ENCODE measurements at places on chromosomes 5 and 9.

- no peak for DNase-seq
Measured at GRCh38 chr5:56088431-56088949, 93.7 kb upstream of the IL6ST start.

- no peak for DNase-seq
Measured at GRCh38 chr5:65775476-65775875, 53.5 kb downstream of the NLN start.

DNA sequence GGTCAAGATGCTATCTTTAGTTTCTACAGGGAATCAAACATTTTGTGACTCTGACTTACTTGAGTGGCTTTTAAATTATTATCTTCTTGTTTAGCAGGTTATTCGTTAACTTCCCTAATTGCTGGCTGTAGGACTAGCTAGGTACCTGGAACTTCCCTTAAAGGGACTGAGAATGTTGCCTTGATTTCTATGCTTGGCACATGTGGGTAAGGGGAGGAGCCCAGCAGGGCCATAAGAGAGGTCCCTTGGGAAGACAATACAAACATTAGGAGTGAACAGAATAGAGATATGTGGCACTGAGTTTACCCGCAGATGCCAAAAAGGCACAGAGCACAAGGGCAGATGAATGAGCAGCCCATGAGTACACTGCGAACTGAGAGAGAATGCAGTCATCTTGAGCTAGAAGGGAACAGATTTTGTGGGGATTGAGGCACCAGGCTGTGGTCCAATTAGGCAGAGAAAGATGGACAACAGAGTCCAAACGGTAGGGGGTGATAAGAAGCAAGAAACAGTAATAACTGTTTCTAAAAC, 9.8 kb downstream of the CKMT2 start:
- no peak for DNase-seq

DNA sequence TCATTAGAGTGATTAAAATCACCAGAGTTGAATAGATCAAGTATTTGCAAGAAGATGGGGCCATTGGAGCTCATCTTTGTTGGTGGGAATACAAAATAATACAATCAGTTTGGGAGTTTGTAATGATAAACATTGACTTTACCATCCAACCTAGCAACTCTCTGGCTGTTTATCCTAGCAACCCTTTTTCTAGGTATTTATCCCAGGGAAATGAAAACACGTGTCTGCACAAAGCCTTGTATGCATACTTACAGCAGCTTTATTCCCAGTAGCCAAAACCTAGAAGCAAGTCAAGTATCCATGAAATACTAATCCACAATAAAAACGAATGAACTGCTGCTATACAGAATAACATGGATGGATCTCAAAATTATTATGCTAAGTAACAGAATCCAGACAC, 152.7 kb upstream of the DAB2 start:
- no peak for DNase-seq

DNA sequence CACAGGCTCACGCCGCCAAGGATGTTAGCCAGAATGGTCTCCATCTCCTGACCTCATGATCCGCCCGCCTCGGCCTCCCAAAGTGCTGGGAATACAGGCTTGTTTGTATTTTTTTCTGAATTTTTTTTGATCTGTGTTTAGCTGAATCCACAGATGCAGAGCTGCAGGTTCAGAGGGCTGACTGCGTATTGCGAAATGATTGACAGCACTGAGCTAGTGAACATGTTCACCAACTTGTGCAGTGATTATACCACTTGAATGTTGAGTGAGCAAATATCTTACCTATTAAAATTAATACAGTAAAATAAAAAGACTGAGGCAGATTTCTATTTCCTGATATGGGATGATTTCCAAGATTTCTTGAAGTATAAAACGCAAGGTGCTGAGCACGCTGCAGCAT, 123.1 kb upstream of the PHYKPL start:
- DNase-seq = no peak

DNA sequence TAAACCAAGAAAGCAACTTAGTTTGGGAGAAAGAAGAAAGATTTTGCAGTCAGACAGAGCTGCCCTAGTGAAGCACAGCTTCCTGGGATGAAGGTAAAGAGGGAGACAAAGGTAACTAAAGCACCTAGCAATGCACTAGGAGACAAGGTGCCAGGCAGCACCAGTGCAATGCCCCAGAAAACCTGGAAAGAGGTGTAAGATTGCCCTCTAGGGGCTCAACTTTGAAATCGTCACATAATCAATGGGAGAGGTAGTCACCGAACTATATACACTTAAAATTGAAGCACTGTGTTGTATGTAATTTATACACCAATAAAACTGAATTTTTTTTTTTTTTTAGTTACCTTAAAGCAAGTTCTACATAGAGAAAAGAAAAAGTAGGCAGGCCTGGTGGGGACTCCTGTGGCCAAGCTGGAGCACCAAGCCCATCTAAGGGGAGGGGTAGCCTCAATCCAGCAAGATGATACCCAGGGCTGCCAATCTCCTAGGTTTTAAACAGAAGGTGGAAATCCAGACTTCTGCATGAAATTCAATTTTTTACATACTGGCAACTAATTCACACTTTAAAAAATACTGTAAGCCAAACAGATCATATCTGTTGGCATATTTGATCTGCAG, 48.2 kb downstream of the CDK5RAP2 start:
- DNase-seq = no peak

- no peak for DNase-seq
Measured at GRCh38 chr5:54828151-54828550, 157.2 kb downstream of the ESM1 start.

- no peak for DNase-seq
Measured at GRCh38 chr5:80282054-80282453, 26.2 kb upstream of the SERINC5 start.

GRCh38 chr5:169861934-169862333, 118.4 kb downstream of the INSYN2B start:
- DNase-seq = no peak

DNA sequence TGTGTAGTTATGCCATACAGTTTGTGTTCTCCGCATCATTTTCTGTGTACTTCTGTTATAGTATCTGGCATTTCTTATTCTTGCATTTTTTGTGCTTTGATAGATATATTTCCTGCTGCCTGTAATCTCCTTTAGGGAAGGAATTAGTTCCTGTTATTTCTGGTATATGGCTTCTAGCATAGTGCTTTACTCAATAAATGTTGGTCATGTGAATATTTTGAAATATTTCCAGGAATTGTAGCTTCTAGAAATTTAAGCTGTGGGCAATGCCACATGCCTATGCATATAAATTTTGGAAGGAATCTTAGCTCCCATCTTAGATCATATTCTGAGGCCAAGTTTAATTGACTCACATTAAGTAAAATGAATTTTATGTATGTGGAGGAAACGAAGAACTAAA, 11.5 kb upstream of the PRRC1 start:
- DNase-seq = no peak

GRCh38 chr9:127177665-127178265, 55.3 kb upstream of the ANGPTL2 start:
- DNase-seq = peak; percentile 34

DNA sequence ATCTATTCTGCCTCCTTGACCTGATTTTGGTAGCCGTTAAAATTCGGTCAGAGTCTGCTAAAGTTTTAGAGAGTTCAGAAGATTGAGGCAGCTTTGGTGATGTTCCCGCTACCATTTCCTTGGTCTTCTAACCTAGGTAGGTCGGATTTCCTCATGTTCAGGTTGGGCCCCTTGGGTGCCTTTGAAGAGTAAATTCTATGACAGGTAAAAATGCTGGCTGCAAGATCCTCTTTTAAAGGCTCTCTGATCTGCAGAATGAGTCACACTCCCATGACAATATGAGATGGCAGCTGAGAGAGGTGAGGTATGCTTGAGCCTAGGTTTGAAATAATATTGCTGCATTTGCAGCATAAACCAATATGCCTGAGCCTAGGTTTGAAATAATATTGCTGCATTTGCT, 198.9 kb downstream of the TSSK1B start:
- DNase-seq = no peak

- DNase-seq = no peak
Measured at GRCh38 chr9:120447959-120448500, 131.9 kb downstream of the CDK5RAP2 start.

GRCh38 chr5:56625541-56625940, 189.8 kb upstream of the MAP3K1 start:
- no peak for DNase-seq

GRCh38 chr9:128512820-128513219, 8.3 kb downstream of the GLE1 start:
- no peak for DNase-seq

DNA sequence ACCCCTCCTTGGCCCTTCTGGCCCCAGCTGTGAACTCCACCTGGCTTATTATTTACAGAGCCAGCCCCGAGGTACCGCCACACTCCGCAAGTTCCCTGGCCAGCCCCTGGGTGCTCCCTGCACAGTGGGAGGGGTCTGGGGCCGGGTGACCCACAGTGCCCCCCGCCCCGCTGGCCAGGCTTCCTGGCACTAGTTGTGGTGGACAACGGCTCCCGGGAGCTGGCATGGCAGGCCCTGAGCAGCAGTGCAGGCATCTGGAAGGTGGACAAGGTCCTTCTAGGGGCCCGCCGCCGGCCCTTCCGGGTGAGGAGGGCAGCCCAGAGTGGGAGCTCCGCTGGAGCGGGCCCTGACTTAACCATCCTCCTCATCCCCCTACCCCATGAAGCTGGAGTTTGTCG, 3.9 kb downstream of the MAMDC4 start:
- DNase-seq = peak; percentile 48

GRCh38 chr9:86586144-86586494, 231.9 kb upstream of the TUT7 start:
- DNase-seq = no peak

DNA sequence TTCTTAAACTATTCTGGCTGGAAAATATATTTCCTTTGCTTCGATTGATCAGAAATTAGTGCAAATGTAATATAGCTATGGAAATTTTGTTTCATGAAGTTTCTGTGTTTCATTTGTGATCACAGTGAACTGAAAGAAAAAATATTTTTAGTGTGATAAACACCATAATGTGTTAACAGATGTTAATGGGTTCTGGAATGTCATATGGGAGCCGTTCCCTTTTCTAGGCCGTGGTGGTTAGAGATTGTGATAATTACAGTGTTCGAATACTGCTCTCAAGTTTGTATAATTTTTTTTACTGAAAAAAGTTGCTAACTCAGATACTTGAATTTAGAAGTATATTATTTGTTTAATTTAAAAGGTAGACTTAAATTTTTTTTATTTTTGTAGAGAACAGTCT, 19.3 kb downstream of the GAPVD1 start:
- no peak for DNase-seq

- no peak for DNase-seq
Measured at GRCh38 chr9:105332471-105332870, 88.0 kb downstream of the SLC44A1 start.

All from right lobe of liver (tissue), 6 donors.